ENCODE measurements at places on chromosomes 2 and 18.

DNA sequence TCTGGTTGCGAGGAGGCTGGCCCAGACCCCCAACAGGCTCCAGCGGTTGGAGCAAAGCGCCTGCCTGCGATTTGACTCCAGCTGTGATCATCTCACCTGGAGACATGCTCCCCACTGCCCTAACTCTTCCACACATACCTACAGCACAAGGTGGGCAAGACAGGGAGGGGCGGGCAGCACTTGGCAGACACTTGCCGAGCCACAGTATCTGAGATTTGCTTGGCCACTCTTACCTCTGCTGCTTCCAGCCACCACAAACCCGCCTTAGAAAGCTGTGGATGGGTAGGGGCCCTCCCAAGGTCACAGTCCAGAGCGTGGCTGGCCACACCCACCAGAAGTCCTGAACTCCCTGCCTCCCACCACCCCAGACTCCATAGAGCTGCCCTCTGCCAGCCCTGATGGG is 8.2 kb downstream of the CYP26B1 start:
- no peak for DNase-seq

DNA sequence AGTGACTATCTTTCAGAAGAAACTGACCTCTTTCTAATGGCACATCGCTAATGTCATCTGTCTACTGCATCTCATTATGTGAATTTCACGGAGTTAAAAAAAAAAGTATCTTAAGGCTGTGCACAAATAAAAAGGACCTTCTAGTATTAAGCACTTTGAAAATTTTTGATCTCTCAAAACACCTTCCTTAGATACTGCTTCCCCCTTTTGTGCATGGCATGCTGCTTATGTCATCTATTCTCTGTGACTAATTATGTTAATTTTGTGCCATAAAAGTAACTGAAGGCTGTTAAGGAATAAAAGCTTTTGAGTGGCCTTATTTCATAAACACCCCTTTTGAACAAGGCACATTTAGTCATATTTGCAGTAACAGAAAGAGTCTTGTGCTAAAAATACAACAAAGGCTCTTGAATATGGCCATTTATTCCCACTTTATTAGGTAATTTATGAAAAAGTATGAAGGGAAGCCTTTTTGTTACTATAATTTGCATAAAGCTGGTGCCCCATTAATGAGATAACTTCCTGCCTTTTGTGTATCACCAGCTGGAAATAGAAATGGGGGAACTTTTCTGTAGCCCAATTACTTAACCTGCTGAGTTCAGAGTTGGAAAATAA is 1412.0 kb upstream of the ZEB2 start:
- no peak for DNase-seq

DNA sequence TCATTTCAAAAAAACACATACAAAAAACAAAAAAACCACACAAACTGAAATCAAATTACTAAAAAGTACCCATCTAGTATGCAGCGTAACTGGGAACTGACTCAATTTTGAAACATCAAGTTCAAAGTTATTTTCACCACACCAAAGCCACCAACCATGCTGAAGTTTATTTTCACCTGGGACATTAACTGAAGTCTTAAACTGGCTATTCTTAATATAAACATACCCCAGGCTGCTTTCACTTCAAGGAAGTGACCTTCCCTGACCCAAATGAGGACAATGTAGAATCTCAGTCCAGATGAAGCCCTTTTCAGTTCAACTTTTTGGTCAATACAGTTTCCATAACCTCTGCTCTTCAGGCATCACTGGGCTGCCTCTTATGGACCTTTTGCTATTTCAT is 84.6 kb downstream of the PIGN start:
- DNase-seq = no peak

DNA sequence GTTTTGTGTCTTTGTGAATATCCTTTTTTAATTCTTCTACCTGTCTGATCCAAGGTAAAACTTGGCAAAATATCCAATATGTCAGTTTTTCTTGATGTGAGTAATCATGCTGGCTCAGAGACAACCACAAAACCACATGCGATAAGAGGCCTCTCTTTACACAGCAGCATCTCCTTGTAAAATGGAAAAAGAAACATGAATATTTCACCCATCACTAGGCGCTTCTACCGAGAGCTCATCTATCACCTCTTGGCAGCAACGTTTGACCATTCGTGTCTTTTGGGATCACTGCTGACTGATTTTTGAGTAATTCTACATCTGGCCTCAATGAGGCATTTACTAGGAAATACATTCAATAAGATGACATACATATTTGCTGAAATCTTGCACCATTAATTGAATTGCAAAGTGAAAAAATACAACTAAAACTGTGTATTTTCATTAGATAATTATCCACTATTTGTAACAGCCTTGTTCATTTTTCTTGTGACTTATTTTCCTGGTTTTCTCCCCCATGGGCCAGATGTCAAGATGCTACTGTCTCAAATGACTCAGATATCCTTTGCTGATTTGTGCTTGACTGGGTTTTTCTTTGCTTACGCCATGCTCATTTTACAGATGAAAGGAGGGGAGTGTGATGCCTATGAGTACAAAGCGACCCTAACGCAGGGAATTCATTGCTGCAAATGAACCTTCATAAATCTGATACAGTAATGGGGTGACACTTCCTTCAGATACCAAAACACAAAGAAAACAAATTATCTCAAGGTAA is 467.5 kb downstream of the FBXO15 start:
- DNase-seq = peak; percentile 4

DNA sequence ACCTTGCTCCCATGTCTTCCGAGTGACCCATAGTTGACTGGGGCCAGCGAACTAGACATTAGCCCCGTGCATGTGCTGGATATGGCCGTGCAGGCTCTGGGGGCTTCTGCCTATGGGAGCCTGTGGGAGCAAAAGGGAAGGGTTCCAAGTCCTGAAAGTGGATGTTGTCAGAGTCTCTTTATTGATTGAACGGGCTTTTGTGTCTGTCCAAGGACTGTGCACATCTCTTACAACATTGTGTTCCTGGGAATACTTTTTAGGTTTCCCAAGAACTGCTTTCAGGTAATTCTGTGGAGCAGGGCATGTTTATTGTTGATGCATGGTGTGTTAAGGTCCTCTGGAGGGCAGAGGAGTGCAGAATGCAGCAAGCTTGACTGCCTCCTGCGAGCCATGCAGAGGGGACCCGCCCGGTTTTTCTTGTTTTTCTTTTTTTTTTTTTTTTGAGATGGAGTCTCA is 5.0 kb downstream of the RNF144A start:
- DNase-seq = peak; percentile 67

DNA sequence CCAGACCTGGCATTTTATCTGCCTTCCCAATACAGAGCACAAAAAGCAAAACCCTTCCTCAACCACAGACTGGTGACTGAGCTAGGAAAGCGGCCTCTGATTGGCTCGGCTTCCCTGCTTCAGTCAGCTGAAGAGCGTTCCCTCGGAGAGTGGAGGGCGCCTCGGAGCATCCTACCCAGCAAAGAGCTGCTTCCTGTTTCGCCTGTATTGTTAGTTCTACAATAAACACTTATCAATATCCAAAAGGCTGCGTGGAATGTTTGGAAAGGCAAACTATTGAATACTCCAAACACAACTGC is 125.0 kb downstream of the CACNB4 start:
- DNase-seq = no peak

DNA sequence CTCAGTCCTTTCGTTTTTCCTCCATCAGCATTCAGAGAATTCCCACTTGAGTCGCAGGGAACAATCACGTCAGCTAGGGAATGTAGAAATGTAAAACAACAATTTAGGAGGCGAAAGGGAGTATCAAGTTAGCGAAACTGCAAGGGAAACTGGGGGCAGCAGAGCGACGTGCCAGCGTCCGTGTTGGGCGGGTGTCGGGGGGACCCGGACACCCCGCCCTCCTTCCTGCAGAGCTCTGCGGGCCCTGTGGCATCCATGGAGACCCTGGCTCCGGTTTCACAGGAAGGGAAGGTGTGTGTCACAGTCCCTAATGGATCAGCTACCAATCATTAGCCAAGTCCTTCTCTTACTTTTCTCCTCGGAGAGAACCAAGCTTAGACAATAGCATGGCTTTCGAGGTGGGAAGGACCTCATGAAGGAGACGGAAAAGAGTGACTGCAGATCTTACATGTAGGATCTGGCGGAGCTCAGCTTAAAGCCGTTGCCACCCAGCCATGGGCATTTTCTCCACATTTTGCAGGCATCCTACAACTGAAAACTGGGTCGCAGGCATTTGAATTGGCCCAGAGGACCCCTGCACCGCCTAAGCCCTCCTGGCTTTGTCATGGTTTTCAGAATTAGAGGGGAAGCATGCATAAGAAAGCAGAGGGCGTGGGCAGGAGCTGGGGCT is 33.7 kb downstream of the SOX11 start:
- peak; percentile 22 for DNase-seq

DNA sequence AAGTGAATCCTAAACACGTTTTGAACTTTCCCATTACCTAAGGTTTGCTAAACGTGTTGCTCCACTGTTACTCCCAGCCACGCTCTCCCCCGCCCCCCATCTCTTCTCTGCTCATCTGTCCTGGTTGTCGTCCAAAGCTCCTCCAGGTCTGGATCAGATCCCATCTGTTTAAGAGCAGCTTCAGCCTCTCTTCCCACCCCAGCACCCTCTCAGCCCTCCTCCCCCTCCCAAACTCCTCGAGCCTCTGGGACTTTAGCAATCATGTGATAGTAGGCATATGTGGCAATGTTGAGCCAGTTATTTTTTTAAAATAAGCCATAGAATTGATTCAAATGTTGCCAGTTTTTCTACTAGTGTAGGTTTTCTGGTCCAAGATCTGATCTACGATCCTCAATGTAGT is 20.0 kb upstream of the LPIN1 start:
- DNase-seq = no peak

DNA sequence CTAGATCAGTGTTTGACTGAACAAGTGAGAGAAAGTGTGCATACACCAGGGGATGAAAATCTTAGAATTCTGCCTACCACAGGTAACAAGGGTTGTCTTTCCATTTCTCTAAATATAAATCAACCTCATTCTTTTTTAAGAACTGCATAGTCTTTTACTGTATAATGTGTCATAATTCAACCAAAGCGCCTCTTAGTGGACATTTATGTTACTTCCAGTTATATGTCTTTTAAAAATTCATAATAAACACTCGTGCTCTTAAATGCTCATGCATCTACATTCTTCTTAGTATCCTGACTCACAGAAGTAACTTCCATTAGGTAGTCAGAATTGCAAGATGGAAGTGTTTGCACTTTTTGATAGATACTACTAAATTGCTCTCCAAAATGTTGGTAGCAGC is 76.2 kb downstream of the CHRNA1 start:
- DNase-seq = peak; percentile 72

- DNase-seq = no peak
Observed at GRCh38 chr18:3048121-3048520, 35.2 kb upstream of the LPIN2 start.

GRCh38 chr2:232116852-232117251 is 155.3 kb downstream of the DIS3L2 start:
- DNase-seq = no peak

GRCh38 chr2:151777487-151777886 is 43.2 kb upstream of the NEB start:
- DNase-seq = no peak

DNA sequence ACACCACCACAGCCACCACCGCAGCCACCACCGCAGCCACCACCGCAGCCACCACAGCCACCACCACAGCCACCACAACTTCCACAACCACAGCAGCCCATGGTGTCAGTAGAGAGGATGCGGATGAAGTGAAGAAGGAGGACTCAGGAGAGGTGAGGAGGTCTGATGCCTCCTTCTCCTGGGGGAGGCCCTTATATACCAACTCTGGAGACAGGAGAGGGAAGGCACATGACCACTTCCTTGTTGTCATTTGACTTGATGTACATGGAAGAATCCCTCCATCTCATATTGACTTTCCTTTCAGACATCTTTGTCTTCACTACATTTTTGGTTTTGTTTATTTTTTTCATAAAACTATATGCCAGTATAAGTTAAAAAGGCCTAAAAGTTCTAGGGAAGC is at the start of gene SCYGR3:
SCYGR3 (minus strand) TSS at position 101 of the 400 bp plus-strand sequence; CDS start at position 101, 0 bp downstream.
- DNase-seq = no peak

GRCh38 chr2:45121236-45121927 is 112.1 kb upstream of the SIX2 start:
- no peak for DNase-seq

DNA sequence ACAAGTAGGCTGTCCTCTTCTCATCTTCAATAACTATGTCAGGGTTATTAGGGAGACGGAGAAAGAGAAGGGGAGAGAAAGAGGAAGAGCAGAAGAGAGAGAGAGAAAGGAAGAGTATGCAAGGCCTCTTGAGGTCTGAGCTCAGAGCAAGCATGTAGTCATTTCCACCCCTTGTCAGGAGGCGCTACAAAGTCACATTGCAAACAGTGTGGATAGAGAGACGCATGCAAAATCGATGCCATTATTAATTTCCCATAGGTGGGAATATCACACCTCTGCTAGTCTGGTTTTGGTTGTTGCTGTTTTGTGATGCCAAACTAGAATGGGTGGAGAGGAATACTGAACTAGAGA is 24.2 kb upstream of the SERPINE2 start:
- no peak for DNase-seq

- DNase-seq = no peak
Observed at GRCh38 chr2:175931805-175932204, 70.3 kb downstream of the LNPK start.

DNA sequence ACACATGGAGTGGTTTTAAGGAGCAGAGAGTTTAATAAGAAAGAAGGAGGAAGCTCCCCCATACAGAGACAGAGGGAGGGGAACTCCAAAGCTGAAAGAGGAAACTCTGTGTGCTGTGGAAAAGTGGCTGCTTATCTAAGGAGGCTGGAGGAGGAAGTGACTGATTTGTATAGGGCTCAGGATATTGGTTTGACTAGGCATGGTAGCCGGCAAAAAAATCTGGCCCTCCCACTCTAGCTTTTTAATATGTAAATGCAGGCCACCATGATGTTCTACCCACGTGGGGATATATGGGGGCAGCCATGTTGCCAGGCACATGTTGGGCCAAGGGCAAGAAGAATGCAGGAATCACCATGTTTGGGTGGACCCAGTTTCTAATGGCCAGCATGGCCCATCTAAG is 64.3 kb downstream of the HNMT start:
- peak; percentile 56 for DNase-seq

DNA sequence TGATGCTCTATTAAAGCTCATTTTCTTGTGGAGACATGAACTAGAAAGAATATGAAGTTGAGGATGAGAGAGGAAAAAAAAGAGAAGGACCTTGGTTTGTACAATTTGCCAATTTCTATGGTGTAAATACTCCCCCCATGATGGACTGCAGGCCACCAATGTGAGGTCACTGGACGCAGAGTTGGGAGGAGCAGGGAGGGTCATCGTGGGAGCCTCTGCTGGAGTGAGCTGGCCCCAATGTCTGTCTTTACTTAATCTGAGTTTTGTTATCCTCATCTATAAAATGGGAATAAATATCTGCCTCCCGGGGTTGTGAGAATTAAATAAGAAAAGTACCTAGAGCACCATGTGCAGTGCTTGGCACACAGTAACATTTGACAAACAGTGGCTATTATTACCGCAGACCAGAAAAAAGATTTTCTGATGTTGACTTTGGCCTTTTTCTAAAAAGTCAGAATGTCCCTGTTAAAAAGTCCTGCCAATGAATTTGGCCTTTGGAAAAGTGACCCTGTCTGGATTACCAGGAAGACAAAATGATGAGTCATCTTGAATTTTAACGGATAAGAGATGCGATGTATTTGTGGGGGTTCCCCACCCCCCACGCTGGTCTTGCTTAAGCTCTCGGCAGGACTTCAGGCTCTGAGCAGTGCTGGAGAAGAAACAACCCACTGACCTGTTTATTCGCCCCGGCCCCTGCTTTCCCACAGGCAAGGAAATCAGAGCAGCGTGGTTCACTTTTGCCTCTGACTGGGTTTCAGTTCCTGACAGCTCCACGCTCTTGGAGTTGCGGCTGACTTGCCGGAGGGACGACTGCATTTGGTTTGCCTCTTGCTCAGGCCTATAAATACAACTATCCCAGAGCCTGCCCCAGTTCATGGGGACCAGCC is 50.3 kb upstream of the FOSL2 start:
- no peak for DNase-seq
